A549 treated with ZK216348 at 1 μM for 4 hours (cell line): ENCODE measurements at places on chromosomes 7 and 10. TPM values are rescaled to one million over a fixed set of nuclear protein-coding genes. Genes with fewer than 3 reads are reported as not detected.

Gene RET
- total RNA-seq = 0.37 to 0.80 TPM (median 0.59 TPM) in 5 replicates

Gene CTNNA3
- total RNA-seq = not detected in 5 replicates

Gene KIAA1549
- 4.2 to 8.6 TPM (median 6.5 TPM) in 5 replicates for total RNA-seq

Gene HOXA9
- total RNA-seq = 0.29 to 0.79 TPM (median 0.38 TPM) in 5 replicates

Gene ARHGAP19
- 4.1 to 6.3 TPM (median 5.4 TPM) in 5 replicates for total RNA-seq

Gene OR2A12
- not detected in 5 replicates for total RNA-seq

Gene CPN1
- total RNA-seq = 0.16 to 0.28 TPM (median 0.22 TPM) in 4 of 5 replicates, not detected in the other

Gene SSBP1
- total RNA-seq = 253 to 392 TPM (median 278 TPM) in 5 replicates

Gene PRSS37
- total RNA-seq = not detected in 5 replicates

Gene CTAGE6
- not detected in 5 replicates for total RNA-seq

Gene CFAP69
- total RNA-seq = 1.3 to 3.1 TPM (median 2.2 TPM) in 5 replicates

Gene IFIT1B
- total RNA-seq = not detected in 5 replicates

Gene HILPDA
- 20.1 to 27.1 TPM (median 25.8 TPM) in 5 replicates for total RNA-seq

Gene LMBR1
- 23.8 to 36.8 TPM (median 32.6 TPM) in 5 replicates for total RNA-seq

Gene SFMBT2
- 6.2 to 9.9 TPM (median 9.0 TPM) in 5 replicates for total RNA-seq

Gene SDK1
- total RNA-seq = 0.40 to 0.72 TPM (median 0.66 TPM) in 5 replicates

Gene GPR85
- total RNA-seq = not detected in 5 replicates

Gene ZP3
- total RNA-seq = 13.1 to 23.3 TPM (median 18.2 TPM) in 5 replicates

Gene ZNF804B
- total RNA-seq = not detected in 5 replicates

Gene SPDYE1
- not detected in 5 replicates for total RNA-seq

Gene LRRD1
- not detected in 5 replicates for total RNA-seq

Gene PNLIPRP3
- total RNA-seq = not detected in 5 replicates

Gene LAMB4
- total RNA-seq = 0.14 to 0.26 TPM (median 0.22 TPM) in 4 of 5 replicates, not detected in the other

Gene GLCCI1
- total RNA-seq = 1.1 to 1.6 TPM (median 1.4 TPM) in 5 replicates

Gene JAKMIP3
- total RNA-seq = 1.2 to 1.5 TPM (median 1.5 TPM) in 5 replicates

Gene CHST12
- 6.2 to 15.7 TPM (median 13.9 TPM) in 5 replicates for total RNA-seq

Gene EZH2
- total RNA-seq = 20.8 to 24.5 TPM (median 23.4 TPM) in 5 replicates
